ENCODE measurements at places on chromosomes 4 and X.

- no peak for DNase-seq
Observed at GRCh38 chrX:590693-591404, 39.7 kb upstream of the SHOX start.

DNA sequence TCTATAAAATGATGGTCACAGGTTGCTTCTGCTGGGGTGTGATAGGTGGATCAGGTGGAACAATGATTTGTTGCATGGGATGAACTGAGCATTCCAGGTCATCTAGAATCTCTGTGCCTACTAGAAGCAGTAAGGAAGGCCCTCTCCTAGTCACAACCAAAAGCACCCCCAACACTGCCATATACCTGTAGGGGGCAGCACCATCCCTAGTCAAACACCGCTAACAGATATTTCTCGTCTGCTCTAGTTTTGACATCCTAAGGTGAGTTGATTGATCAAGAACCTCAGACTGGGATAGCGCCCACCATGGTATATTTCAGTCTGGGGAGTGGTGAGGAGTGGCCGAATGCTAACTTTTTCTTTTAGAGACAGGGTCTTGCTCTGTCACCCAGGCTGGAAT is 160.2 kb downstream of the NHS start:
- no peak for DNase-seq

DNA sequence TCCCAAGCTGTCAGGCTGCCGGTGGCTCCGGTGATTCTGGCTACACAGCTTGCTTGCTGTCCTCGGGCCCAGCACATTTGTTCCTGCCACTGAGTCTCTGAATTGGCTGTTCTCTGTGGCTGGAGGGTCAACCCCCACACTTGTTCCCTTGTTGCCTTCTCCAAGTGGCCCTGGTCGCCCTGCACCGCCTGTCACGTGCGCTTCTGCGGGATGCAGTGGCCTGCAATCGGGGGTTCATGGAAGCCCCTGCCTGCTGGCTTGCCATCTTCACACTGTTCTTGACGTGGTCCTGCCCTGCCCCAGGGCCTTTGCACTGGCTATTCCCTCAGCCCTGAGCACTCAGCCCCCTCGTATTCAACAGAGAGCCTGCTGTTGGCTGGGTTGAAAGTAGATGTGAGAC is 8.1 kb downstream of the CLCN4 start:
- DNase-seq, result no peak

GRCh38 chr4:185309770-185310169 is 86.0 kb downstream of the LRP2BP start:
- DNase-seq, result no peak

GRCh38 chrX:153494061-153494460 is 719 bp upstream of the BGN start:
- DNase-seq, result no peak

- no peak for DNase-seq
Observed at GRCh38 chrX:15664487-15665444, at the start of gene CLTRN. CLTRN (minus strand) TSS chrX:15664805; CDS start chrX:15664775, 30 bp downstream.
